ENCODE measurements at places on chromosomes 6 and 20.

- no peak for DNase-seq
These were observed 6.4 kb downstream of the ZNF512B start for GRCh38 chr20:63963348-63963741.

GRCh38 chr6:126035764-126036163, 49.4 kb downstream of the TRMT11 start:
- DNase-seq: no peak

DNA sequence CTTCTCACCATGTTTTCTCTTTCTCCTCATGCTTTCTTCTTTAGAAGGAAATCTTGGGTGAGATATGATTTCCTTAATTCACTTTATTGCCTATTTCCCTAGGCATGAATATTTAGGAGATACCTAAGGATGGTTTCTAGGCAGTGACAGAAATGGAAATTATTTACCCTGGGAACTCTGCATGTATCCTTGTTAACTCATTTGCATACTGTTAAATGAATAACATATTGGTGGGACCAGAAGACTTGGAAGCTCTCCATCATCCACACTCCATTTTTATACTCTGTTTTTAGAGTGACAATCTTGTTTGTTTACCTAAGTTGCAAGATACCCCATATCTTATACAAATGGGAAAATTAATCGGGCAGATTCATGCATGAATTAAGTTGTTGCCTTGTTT, 285.7 kb downstream of the RNF144B start:
- no peak for DNase-seq

- DNase-seq: no peak
These were observed 5.3 kb upstream of the PRR18 start for GRCh38 chr6:166313255-166314070.

DNA sequence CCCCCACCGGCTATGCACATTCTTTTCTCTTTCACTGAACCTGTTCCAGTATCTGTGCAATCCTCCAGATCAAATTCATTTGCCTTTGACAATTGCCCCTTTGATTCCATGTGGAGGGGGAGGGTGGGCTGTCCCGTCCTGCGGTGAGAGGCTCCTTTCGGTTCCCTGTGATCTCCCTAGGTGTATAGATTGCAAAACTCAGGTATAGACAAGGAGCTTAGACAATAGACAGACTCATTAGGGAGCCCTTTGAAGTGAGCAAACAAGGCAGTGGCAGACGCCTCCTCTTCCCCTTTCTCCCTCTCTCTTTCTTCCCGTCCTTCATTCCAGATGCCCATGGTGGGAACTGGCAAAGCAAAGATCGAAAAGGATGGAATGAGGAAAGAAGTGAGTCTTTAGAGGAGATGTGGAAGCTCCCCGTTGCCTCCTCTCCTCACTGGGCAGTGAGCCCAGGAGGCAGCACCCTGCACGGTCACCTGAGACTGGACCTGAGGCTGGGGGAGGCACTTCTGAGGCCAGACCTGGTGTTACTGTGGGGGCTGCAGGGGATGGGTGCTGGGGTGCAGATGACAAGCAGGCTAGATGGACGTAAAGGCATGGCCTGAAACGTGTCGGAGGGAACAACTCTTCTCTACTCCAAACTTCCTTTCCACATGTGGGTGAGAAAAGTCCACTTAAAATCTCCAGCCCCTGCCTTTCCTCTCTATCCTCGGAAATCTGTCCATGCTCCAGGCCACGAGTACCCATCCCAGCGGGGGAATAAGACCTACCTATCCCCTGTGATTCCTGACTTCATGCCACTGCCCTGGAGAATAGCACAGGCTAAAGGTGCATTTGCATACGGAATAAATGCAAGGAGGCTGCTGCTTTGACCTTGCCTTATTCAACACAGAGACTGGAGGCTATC, 256.6 kb upstream of the FOXQ1 start:
- no peak for DNase-seq

DNA sequence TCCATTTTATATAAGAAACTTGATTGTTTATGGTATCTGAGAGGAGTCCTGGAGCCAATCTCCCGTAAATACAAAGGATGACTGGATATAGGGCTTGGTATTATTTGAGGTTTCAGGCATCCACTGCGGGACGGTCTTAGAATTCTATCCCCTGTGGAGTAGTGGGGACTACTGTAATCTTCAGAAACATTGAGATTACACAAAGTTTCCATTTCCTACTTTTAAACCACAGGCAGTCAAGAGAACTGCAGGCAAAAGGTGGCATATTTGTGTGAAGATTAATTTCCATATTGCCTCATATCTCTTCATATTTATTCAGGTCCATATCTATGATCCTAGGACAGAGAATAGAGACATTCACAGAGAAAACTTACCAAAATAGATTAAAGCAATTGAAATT, 586.2 kb downstream of the PHF3 start:
- no peak for DNase-seq

GRCh38 chr20:49785852-49786175, 26.8 kb upstream of the SLC9A8 start:
- peak; percentile 59 for DNase-seq

DNA sequence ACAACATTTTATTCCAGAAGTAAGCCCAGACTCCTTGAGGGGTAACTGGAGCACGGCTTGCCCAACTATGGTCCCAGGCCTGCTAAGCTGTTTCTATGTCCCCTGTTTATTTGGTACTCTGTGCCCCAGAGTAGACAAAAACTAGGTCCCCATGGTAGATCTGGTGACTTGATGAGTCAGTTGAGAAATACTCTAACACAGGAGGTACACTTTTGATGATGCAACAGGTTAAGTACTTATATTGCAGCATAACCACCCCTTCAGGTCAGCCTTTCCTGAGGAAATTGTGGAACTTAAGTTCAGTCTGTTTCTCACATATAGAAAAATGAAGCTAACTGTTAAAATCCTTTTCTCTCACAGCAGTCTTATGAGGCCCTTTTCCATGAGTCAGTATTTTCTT, 19.6 kb downstream of the TTPAL start:
- DNase-seq: no peak

DNA sequence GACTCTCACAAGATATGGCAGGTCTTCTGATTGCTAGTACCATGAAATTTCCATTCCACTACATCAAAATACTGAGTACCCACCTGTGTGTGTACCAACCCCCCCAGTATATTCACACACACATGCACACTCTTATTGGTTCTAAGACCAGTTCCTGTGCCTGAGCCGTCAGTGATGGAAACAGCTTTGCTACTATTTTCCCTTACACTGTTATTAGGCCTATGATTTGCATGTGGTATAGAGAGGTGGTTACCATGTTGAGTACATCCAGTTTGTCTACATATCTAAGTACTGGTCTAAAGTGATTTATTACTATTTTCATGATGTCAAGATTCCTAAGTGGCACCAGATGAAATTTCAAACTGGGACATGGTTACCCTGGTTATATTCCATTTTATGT, 459.9 kb downstream of the BCKDHB start:
- no peak for DNase-seq

DNA sequence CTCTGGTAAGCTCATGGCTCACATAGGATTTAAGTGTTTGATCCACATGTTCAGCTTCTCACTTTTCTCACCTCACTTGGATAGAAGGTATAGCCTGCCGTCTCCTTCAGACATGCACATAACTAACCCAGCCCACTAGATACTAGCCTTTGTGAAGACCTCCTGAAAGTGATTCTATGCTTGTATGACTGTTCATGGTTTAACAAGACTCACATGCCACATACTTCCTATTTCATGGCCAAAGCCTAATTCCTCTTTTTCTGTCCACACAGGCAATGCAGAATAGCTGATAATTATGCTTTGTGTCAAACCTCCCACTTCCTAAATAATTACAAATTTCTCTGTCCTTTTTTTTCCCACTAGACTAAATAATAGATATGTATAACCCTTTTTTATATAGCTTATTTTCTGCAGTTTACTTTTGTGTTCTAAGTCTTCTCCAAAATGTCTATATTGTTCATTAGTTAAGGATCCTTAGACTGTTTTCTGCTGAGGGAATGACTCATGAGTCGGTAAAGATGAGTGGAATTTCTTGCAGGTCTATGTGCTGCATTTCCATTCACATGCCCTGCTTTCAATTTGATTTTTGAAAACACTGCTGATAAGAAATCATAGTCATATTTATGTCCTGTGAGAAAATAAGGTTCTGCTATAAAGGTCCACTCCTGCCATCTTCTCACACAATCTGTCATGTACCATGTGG, 43.0 kb downstream of the HDDC2 start:
- no peak for DNase-seq

DNA sequence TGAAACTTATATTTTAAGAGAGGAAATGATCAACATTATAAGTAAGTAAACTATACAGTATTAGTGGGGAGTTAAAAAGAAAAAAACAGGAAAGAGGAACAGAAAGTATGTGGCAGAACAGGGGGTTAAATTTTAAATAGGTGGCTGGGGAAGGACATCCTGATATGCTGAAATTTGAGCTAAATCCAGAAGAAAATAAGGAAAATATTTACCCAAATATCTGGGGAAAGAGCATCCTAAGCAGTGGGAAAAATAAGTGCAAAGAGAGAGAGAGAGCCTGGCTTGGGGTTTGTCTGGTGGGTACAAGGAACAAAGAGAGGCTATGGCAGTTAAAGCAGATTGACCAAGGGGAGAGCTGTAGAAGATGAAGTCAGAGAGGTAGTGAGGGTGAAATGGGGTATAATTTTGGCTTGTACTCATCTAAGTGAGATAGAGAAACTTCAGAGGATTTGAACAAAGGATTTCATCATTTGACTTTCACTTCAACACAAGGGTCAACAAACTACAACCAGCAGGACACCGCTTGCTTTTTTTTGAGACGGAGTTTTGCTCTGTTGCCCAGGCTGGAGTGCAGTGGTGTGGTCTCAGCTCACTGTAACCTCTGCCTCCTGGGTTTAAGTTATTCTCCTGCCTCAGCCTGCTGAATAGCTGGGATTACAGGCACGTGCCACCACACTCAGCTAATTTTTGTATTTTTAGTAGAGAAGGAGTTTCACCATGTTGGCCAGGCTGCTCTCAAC, 328.4 kb upstream of the CNR1 start:
- no peak for DNase-seq

GRCh38 chr6:105902401-105903031, 183.6 kb upstream of the PRDM1 start:
- no peak for DNase-seq

DNA sequence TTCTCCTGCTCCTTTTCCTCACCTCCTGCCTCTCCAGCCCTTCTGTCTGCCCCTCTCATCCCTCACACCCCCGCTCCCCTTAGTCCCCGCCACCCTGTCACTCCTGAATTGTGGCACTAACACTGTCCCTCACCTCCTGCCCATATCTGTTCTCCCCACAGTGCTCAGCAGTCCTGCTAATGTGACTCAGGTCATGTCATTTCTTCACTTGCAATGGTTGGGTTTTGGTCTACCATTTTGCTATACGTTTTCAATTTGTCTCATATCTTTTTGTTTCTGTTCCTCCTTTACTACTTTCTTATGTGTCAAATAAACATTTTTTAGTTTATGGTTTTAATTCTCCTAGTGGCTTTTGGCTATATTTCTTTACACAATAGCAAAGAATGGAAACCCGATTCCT, 1.3 kb upstream of the HLA-B start:
- no peak for DNase-seq

- DNase-seq: no peak
These were observed 686.0 kb upstream of the MMS22L start for GRCh38 chr6:97969065-97969464.

DNA sequence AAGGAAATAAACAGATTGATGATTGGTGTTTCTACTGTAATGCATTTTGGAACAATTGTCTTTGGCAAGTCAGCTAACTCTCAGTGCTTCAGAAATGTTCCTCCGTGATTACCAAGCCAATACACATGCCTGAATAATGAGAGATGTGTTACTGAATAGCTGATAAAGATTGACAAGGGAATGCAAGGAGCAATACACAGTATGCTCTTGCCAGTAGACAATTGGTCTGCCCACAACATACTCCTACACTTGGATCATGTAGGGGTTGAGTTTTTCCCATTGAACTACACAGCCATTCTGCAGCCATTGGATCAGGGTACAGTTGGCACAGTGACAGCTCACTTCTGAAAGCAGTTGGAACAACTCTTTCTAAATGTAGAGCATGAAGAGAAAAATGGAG, 5.6 kb upstream of the GJB7 start:
- DNase-seq: no peak

DNA sequence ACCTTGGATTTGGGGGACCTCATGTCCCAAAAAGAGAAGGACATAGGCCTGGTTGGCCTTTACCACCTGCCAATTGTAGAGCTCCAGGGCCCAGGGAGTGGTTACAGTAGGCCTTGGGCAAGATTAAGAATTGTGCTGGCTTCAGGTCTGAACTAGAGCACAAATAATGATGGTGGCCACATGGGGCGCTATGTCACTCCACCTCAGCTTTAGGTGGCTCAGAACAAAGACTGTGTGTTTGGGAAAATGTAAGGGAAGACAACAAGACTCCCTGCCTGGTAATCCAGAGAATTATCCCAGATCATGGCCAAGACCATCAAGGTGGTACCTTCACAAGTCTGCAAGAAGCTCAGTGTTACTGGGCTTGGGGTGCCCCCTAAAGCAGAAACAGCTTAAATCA, 224.9 kb upstream of the OPRM1 start:
- no peak for DNase-seq
